A549 treated with dexamethasone at 1 μM for 4 hours (cell line): ENCODE measurements at places on chromosomes 3 and 15. TPM values are rescaled to one million over a fixed set of nuclear protein-coding genes. Genes with fewer than 3 reads are reported as not detected.

The CFAP100 gene
- total RNA-seq, result 0.12 TPM in 1 of 5 replicates, not detected in the others

The SEMA5B gene
- 0.14 to 0.27 TPM (median 0.18 TPM) in 5 replicates for total RNA-seq

The SATB1 gene
- 0.05 to 0.16 TPM in 2 of 5 replicates, not detected in the others for total RNA-seq

The RETNLB gene
- total RNA-seq, result not detected in 5 replicates

The CATSPER2 gene
- 0.17 to 1.8 TPM (median 0.86 TPM) in 5 replicates for total RNA-seq

The DLG1 gene
- 14.4 to 21.9 TPM (median 19.9 TPM) in 5 replicates for total RNA-seq

The MELTF gene
- 40.5 to 63.5 TPM (median 53.3 TPM) in 5 replicates for total RNA-seq

The GP5 gene
- 0.02 to 0.04 TPM in 2 of 5 replicates, not detected in the others for total RNA-seq

The ATP10A gene
- total RNA-seq, result 6.9 to 10.8 TPM (median 9.1 TPM) in 5 replicates

The ACOX2 gene
- total RNA-seq, result 6.0 to 9.0 TPM (median 7.1 TPM) in 5 replicates

The SI gene
- total RNA-seq, result not detected in 5 replicates

The UACA gene
- 28.2 to 42.1 TPM (median 30.5 TPM) in 5 replicates for total RNA-seq

The CNTN4 gene
- not detected in 5 replicates for total RNA-seq

The REC114 gene
- total RNA-seq, result not detected in 5 replicates

The HRG gene
- total RNA-seq, result not detected in 5 replicates

The P2RY1 gene
- total RNA-seq, result 0.37 to 0.54 TPM (median 0.45 TPM) in 5 replicates

The GOLGA8T gene
- 1.1 to 1.9 TPM (median 1.6 TPM) in 5 replicates for total RNA-seq

The DAPK2 gene
- total RNA-seq, result 2.2 to 4.7 TPM (median 3.9 TPM) in 5 replicates

The CCR3 gene
- total RNA-seq, result not detected in 5 replicates

The MUSTN1 gene
- total RNA-seq, result 0.14 to 0.31 TPM (median 0.16 TPM) in 4 of 5 replicates, not detected in the other

The TMEM266 gene
- 0.13 to 0.29 TPM (median 0.22 TPM) in 5 replicates for total RNA-seq

The SUSD5 gene
- 2.9 to 4.3 TPM (median 3.7 TPM) in 5 replicates for total RNA-seq

The ANKRD34C gene
- total RNA-seq, result not detected in 5 replicates

The TNNC1 gene
- total RNA-seq, result 0.87 to 1.3 TPM (median 1.3 TPM) in 5 replicates

The ANKUB1 gene
- not detected in 5 replicates for total RNA-seq
